ENCODE measurements at places on chromosomes 12 and 14. TPM values are rescaled to one million over a fixed set of nuclear protein-coding genes. Genes with fewer than 3 reads are reported as not detected.

KRAS gene
- total RNA-seq, result 6.6 TPM

CLEC4E gene
- 0.26 TPM for total RNA-seq

SLCO1B1 gene
- total RNA-seq, result 0.26 TPM

NKX2-1 gene
- not detected for total RNA-seq

NANOG gene
- total RNA-seq, result not detected

GPD1 gene
- total RNA-seq, result 0.07 TPM

BMP4 gene
- 2.2 TPM for total RNA-seq

GLT8D2 gene
- 0.21 TPM for total RNA-seq

SLC39A9 gene
- total RNA-seq, result 38.2 TPM

HELB gene
- 1.5 TPM for total RNA-seq

CLEC1B gene
- total RNA-seq, result not detected

CYP27B1 gene
- total RNA-seq, result 0.86 TPM

TMTC1 gene
- total RNA-seq, result 0.06 TPM

ANO2 gene
- total RNA-seq, result not detected

CLEC9A gene
- not detected for total RNA-seq
